ENCODE measurements at places on chromosomes 6 and 20. TPM values are rescaled to one million over a fixed set of nuclear protein-coding genes. Genes with fewer than 3 reads are reported as not detected.

RBM24 gene
- 6.1 TPM for total RNA-seq

FERMT1 gene
- total RNA-seq: 13.2 TPM

DEF6 gene
- 2.5 TPM for total RNA-seq

FRS3 gene
- total RNA-seq: 2.1 TPM

TCF21 gene
- total RNA-seq: 119 TPM

HUS1B gene
- 0.40 TPM for total RNA-seq

OR2J2 gene
- total RNA-seq: not detected

BEND6 gene
- total RNA-seq: 5.3 TPM

FAM217B gene
- total RNA-seq: 7.5 TPM

SAMD5 gene
- total RNA-seq: 0.65 TPM

HLA-F gene
- total RNA-seq: 0.16 TPM

HRH3 gene
- not detected for total RNA-seq

MYLK2 gene
- 0.72 TPM for total RNA-seq

All from epithelial cell of alveolus of lung (primary cell).